GM12878 (cell line): ENCODE measurements at places on chromosomes 7 and 10.
A peak's percentile ranks its signal among the peaks of the same experiment; 100 is the strongest.

GRCh38 chr10:129952378-129953118 lies 11.5 kb downstream of the EBF3 start:
- DNase-seq, result no peak

GRCh38 chr10:86659721-86660453 lies 5.5 kb downstream of the OPN4 start:
- DNase-seq, result no peak

GRCh38 chr7:90178679-90179278 lies 24.5 kb downstream of the STEAP1 start:
- DNase-seq, result peak; percentile 65

GRCh38 chr7:154504918-154505317 lies 452.7 kb downstream of the DPP6 start:
- DNase-seq, result no peak

DNA sequence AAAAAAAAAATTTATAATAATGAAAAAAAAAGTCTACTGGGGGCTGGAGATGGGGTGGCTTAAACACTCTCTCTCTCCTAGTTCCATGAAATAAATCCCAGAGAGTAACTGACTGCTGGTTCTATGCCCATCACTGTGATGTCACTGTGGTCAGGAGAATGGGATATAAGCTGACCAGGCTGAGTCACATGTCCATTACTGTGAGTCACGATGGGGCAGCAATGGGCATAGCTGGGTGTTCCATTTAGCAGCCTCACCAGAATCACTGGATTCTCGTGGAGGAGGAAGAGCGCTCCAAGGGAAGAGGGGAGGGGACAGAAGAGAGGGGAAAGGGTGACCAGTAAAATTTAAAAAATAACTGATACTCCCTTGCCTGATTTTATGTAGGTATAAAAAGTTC lies 37.1 kb downstream of the MASTL start:
- DNase-seq, result no peak

- no peak for DNase-seq
Measured at GRCh38 chr7:131897016-131897789, 340.8 kb upstream of the PODXL start.

GRCh38 chr7:82762880-82763279 lies 319.3 kb upstream of the CACNA2D1 start:
- no peak for DNase-seq

DNA sequence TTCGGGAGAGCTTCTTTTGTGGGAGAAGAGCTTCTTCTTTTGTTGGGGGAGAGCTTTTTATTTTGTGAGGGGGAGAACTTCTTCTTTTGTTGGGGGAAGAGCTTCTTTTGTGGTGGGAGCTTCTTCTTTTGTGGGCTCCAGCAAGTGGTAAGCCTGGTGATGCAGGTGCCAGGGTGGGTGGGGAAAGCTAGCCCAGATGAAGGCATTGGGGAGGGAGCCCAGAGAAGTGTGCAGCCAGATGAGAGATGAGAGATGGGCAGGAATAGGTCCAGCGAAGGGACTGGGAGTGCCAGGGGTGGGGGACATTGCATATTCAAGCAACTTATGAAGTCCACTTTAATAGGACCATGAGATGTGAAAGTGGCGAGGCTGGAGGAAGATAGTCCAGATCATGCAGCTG lies 9.7 kb downstream of the ADRA2A start:
- DNase-seq, result no peak

DNA sequence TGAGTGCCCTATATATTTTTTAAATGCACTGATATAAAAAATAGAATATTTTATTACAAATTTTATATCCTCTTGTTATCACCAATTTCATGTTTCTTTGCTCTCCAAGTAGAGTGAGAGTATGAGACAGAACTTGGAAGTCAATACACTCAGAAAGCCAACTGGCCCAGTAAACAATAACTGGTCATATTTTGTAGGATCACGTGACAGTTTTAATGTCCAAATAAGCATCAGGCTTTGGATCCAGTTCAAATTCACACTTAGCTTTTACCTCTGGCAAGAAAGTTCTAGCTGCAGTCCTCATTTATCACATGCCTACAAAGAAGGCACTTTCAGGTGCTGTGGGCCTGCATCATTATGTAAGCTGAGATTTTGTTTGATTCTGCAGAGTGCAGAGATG lies 21.6 kb upstream of the TPK1 start:
- no peak for DNase-seq

GRCh38 chr10:43360086-43360485 lies 11.3 kb upstream of the FXYD4 start:
- no peak for DNase-seq
